ENCODE measurements at places on chromosomes 5 and 9.

DNA sequence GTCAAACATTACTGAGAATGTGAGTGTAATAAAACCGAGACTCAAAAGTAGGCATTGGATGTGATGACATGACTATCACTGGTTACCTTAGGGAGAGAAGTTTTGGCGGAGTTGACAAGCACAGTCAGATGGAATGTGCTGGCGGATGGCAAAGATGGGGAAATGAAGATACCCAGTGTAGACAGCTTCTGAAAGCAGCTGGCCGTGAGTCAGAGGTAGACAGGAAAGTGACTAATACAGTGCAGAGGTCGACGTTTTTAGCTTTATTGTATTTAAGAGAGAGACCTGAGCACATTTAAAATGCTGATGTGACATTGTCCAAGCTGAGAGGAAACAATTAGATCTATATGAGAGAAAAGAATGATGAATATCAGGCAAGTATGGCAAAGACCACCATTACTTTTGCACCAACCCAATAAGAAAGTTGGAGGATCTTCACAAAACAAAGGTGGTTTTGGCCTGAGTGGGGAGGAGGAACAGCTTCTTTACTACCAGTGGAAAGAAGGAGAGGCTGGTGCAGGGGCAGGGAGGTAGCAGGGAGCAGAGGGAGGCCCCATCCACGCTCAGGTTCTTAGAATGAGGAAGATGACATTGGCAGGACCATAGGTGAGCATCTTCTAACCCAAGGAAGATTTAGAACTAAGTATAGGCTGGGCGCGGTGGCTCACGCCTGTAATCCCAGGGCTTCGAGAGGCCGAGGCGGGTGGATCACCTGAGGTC is 36.7 kb upstream of the KCNIP1 start:
- H3K27ac ChIP-seq = no peak overlapping the region
- H3K27me3 ChIP-seq = peaks cover 3% of the 10 kb centered on the region
- peaks cover 42% of the 10 kb centered on the region for H3K4me1 ChIP-seq
- no peak overlapping the region for H3K4me3 ChIP-seq
- no peak for DNase-seq
- no peaks in the 10 kb centered on the region for H3K36me3 ChIP-seq

DNA sequence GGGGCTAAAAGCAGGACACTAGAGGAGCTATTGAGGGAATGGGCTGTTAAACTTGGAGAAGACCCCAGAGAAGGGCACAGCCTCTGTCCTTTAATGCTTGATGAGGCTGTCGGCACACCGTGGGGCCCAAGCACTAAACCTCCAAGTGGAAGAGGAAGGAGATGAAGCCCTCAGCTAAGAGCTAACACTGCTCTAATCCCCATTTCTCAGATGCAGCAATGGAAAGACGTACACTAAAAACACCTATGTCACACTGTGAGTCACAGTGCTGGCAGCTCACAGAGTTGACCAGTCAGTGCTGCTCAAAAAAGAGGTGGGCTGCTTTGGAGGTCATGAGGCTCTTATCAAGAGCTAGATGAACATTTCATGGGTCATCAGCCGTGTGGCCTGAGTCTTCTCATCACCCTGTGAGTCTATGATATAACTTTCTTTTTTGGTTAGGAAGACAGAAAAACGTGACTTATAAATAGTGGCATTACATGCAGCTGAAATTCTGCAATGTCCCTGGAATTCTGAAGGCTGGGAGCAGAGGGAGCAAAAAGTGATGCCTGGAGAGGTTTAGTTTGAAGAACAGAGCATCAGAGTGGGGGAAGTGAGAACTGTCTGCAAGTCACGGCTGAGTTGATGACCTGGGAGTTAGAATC is 21.5 kb downstream of the TNFSF8 start:
- H3K4me1 ChIP-seq = peaks cover 84% of the 10 kb centered on the region
- peak overlapping the region; percentile 30 for H3K4me3 ChIP-seq
- no peaks in the 10 kb centered on the region for H3K27me3 ChIP-seq
- DNase-seq = peak; percentile 70
- peak overlapping the region; percentile 98 for H3K27ac ChIP-seq

DNA sequence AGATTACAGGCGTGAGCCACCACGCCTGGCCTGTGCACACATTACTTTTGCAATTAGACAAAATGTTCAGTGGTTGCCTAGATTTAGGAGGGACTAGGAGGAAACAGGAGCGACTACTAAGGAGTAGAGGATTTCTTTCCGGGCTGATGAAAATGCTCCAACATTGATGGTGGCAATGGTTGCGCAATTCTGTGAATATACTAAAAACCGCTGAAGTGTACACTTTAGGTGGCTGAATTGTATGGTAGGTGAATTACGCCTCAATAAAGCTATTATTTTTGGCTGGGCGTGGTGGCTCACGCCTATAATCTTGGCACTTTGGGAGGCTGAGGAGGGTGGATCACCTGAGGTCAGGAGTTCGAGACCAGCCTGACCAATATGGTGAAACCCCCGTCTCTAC is 46.8 kb upstream of the STXBP1 start:
- H3K27ac ChIP-seq = no peak overlapping the region
- no peaks in the 10 kb centered on the region for H3K36me3 ChIP-seq
- no peaks in the 10 kb centered on the region for H3K27me3 ChIP-seq
- H3K4me1 ChIP-seq = peaks cover 6% of the 10 kb centered on the region
- H3K4me3 ChIP-seq = no peak overlapping the region

- H3K27ac ChIP-seq = no peak overlapping the region
- H3K4me1 ChIP-seq = no peaks in the 10 kb centered on the region
- DNase-seq = no peak
Observed at GRCh38 chr5:305459-305858, 16.1 kb upstream of the AHRR start.

DNA sequence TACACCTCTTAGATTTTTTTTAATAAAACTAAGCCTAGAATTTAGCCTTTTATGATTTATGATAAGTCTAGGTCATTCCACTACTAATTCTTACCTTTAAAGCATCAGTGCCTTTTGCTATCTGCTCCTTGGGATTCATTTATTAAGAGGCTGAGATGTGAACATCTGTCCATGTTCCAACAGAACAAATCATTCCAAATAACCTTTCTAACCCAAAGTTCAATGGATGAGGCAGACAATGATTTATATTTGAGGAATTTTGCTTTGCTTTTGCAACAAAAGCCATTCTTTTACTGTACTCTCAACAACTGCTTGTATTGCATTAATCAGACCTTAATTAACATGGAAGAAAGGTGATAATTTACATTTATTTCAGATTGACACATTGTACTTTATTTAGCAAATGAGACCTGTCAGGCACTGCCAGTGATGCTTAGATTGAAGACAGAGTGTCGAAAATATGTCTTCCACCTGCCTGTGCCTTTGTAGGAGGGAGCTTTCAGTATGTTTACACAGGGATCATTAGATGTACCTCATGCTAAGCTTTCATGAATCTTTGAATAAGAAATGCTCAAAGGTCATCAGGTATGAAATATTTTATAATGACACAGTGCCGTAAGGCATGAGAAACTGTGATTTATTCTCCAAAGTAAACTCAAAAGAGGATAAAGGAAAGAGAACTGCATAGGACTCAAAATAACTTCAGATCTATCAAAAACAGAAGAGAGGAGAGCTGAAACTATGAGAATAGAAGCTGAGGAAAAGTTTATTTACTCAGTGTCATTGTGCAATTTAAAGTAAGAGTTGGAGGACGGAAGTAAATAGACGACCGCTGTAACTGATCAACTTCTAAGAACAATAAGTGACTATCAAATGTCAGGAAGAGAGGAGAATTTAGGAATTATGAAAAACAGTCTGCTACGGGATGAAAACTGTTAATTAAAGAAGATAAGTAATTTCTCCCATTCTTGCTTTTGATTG is 36.7 kb upstream of the IZUMO3 start:
- no peaks in the 10 kb centered on the region for H3K36me3 ChIP-seq
- no peaks in the 10 kb centered on the region for H3K4me1 ChIP-seq
- H3K27me3 ChIP-seq = no peaks in the 10 kb centered on the region
- H3K27ac ChIP-seq = no peak overlapping the region
- H3K4me3 ChIP-seq = no peak overlapping the region

DNA sequence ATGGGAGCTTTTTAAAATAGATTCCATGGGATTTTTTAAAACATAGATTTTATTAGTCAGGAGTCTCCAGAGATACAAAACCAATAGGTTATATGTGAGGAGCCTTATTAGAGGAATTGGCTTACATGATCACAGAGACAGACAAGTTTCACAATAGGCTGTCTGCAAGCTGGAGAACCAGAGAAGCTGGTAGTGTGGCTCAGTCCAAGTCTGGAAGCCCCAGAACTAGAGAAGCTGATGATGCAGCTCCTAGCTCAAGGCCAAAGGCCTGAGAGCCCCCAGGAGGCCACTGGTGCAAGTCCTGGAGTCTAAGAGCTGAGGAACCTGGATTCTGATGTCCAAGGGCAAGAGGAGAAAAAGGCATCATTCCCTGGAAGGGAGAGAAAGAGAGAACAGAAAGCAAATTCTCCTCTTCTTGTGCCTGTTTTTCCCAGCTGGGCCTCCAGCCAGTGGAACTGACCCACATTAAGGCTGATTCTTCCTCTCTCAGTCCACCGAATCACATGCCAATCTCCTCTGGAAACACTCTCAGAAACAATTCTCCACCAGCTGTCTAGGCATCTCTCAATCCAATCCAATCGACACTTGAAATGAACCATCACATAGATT is 59.3 kb downstream of the AHRR start:
- no peak overlapping the region for H3K27ac ChIP-seq
- peaks cover 8% of the 10 kb centered on the region for H3K36me3 ChIP-seq
- H3K4me3 ChIP-seq = no peak overlapping the region
- H3K4me1 ChIP-seq = no peaks in the 10 kb centered on the region
- no peaks in the 10 kb centered on the region for H3K27me3 ChIP-seq
- no peak for DNase-seq

DNA sequence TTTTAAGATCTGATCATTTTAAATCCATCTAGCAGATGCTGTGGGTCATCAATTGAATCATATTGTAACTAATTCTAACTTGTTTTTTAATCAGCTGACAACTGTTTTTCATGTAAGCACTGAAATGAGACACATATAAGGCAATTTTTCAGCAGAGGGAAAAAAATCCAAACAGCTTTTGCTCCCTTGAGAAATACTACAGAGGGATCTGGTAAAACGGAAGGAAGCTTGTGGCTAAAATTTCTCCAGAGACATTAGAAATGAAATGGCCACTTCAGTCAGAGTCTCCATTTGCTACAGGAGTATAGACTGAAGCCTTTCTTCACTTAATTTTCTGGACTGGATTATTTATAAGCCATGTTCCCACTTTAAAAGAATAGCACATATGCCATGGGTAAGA is 385.9 kb downstream of the MAN2A1 start:
- H3K27me3 ChIP-seq = no peaks in the 10 kb centered on the region
- H3K27ac ChIP-seq = no peak overlapping the region
- peak; percentile 9 for DNase-seq

GRCh38 chr9:3125602-3126405 is 281.9 kb upstream of the PUM3 start:
- no peaks in the 10 kb centered on the region for H3K36me3 ChIP-seq
- no peak for DNase-seq
- H3K27ac ChIP-seq = no peak overlapping the region
- H3K27me3 ChIP-seq = 0 out of 2 replicates have a peak, but pooled peaks cover 3% of the 10 kb centered on the region

- DNase-seq = no peak
- H3K27me3 ChIP-seq = no peaks in the 10 kb centered on the region
- no peak overlapping the region for H3K27ac ChIP-seq
- no peaks in the 10 kb centered on the region for H3K36me3 ChIP-seq
- no peaks in the 10 kb centered on the region for H3K4me1 ChIP-seq
- no peak overlapping the region for H3K4me3 ChIP-seq
Observed at GRCh38 chr5:143696921-143697320, 115.0 kb upstream of the HMHB1 start.
